ENCODE measurements at places on chromosomes 4 and X.

GRCh38 chrX:18649498-18649951 lies 22.4 kb downstream of the RS1 start:
- no peak for DNase-seq

DNA sequence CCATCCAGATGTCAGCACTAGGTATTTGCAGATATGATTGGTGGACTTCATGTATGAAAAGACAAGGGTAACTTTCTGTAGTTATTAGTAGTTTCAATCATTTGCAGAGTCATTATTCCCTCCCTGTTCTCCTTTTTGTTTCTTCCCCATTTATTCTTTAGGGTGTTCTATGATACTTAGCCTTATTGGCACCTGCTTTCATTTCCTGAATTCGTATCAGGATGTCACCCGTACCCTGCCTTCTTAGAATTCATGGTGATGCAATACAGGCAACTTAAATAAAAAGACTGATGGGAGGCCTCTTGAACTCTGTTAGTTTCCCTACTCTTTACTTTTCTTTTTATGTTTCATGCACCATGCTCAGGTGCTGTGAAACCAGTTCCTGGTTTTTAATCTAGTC lies 24.2 kb downstream of the MAGED1 start:
- DNase-seq: no peak

DNA sequence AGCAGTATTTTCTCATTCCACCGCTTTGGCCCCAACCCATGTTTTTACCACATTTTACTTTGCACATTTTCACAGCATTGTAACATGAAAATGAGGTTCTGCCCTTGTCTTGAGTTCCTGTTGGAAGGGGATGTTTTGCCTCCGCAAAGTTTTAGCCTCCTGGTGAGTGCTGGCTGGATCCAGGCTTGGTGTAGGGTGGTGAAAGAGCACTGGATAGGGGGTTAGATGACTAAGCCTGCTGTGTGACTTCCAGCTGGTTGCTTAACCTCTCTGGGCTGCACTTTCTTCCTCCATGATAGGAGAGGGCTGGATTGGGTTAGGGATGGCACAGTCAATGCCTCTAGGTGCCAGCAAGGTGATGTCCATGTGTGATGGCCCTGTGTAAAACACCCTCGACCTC lies 28.9 kb downstream of the CYTL1 start:
- no peak for DNase-seq

- DNase-seq: no peak
Observed at GRCh38 chr4:113026556-113026955, 22.9 kb upstream of the ANK2 start.

DNA sequence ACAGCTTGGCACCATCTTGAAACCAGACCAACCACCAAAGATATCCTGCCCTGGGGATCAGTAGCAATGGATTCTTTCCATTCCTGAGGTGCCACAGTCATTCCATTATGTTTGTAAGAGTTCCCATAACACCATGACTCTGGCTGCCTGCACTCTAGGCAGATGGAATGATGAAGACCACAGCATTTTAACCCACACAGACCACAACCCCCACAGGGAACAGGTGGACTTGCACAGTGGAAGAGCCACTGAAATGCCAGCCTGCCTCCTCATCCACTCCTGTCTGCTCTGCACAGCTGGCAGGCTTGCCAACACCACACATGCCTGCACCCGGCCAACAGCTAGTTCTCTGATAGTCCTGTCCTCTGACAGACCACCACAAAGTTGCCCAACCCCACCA lies 2362.2 kb upstream of the AGA start:
- DNase-seq: no peak

DNA sequence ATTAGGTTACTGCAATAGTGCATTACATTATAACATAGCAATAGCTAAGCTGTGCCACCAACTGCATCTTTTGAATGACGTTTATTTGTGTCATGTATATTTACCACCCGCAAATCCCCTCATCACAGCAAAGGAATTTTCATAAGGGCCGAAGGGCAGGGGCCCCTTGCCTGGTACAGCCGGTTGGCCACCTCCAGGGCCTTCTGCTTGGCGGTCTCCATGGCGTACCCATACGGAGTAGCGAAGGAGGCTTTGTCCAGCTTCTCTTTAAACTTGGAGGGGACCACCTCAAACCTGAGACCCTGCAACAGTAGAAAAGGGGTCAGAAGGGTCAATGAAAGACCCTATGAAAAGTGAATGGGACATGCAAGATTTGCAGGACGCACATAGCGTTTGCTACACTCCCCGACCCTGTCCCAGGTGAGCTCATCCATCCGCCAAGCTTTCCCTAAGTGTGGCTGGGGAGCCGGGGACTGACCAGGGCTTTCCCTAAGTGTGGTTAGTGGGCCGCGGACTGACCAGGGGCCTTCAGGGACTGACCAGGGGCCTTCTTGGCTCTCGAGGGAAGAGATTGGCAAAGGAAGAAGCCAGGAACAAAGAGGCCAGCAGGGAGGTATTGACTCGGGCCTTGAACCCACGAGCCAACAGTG lies 10.6 kb downstream of the ASMTL start:
- DNase-seq: no peak

DNA sequence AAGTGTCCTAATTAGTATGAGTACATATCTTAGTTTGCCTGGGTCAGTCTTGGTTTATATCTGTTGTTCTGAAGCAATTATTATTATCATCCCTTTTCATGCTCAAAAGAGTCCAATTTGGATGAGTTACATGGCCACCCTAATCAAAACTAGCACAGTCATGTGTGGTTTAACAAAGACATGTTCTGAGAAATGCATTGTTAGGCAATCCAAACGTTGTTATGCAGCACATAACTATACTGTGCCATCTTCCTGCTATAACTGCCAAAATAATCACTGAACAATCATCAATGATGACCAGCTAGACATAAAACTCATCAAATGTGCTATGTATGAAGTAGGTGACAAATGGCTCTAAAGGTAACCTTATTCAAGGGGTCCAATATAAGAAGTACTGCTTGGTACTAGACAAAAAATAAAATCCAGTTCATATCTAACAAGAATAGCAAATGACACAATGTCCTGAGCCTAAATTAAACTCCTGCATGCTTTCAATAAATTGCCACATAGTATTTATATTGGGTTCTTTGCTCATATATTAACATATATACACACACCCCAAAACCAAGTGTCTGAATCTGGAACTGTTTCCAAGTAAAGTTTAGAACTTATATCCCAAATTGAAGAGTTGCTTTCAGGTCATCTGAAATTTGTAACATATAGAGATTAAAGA lies 41.9 kb downstream of the CNOT6L start:
- no peak for DNase-seq

DNA sequence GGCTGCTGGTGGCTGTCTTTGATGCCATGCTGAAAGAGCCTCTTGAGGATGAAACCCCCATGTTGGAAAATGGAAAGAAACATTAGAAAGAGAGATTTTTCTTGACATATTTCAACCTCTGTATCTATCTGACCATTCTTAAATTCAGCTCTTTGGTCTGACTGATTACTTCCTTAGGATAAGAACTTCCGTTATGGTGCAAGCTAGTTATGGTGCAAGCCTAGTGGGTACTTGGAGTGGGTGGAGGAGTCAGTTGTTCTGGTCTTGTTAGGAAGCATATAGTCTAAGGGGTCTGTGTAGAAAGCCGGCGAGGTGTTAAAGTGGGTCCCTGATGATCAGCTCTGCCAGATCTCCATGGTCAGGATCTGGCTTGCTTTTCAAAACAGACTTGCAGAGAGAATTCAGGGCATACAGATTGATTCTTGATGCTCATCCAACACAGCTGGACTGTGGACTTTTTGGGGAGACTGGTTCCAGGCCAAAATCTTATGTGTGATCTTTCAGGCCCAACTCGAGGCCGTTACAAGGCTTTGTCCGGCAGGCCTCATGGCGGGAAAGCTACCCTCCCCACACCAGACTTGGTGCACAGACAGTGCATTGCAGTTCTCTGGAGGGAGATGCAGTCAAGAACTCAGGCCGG lies 82.8 kb upstream of the BOD1L1 start:
- no peak for DNase-seq

DNA sequence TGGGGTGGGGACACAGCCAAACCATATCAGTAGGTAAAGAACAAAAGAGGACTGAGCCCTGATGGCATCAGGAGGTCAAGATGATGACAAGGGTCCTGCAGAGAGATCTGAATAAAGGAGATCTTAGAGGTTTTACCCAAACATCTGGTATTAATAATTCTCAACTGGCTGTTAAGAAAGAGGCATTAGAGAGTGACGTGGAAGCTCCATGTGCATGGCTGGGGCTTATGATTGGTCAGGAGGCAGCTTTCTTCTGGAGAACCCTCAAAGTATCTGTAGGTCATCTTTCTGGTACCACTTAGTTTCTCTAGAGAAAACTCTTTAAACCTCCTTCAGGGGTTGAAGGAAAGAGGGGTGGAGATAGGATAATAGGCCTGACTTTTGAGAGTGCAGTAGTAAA lies 18.7 kb downstream of the MGST2 start:
- no peak for DNase-seq

GRCh38 chr4:150336676-150337412 lies 245.1 kb upstream of the MAB21L2 start:
- DNase-seq: no peak

DNA sequence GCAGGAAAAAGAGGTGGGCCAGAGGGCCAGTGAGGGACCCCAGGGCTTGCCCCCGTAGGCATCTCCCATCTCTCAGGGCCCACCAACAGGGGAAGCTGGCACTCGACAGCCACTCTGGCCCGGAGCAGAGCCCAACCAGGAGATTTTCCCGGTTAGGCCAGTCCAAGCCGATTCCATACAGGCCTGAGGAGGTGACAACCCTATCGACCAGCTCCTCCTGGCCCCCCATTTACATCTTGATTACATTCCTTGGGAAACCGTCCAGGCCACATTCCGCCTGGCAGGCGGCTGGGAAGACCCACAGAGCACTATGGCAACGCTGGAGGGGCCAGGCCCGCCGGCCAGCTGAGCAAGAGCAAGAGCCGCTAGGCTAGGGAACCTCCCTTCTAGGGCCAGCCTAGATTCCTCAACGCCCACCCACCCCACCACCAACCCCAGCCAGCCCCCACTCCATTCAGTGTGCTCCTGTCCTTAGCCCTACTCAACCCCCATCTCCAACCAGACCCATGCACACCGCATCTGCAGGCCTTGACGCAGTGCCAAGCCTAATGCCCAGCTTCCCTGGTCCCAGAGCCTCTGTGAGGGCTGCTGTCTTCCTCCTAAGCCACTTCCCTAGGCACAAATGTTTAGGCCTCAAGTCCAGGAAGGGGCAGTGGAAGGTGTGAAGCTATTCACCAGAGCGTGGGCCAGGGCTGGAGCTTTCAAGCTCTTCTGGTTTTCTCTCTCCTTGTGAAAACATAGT lies 161.2 kb downstream of the EFNB1 start:
- no peak for DNase-seq

DNA sequence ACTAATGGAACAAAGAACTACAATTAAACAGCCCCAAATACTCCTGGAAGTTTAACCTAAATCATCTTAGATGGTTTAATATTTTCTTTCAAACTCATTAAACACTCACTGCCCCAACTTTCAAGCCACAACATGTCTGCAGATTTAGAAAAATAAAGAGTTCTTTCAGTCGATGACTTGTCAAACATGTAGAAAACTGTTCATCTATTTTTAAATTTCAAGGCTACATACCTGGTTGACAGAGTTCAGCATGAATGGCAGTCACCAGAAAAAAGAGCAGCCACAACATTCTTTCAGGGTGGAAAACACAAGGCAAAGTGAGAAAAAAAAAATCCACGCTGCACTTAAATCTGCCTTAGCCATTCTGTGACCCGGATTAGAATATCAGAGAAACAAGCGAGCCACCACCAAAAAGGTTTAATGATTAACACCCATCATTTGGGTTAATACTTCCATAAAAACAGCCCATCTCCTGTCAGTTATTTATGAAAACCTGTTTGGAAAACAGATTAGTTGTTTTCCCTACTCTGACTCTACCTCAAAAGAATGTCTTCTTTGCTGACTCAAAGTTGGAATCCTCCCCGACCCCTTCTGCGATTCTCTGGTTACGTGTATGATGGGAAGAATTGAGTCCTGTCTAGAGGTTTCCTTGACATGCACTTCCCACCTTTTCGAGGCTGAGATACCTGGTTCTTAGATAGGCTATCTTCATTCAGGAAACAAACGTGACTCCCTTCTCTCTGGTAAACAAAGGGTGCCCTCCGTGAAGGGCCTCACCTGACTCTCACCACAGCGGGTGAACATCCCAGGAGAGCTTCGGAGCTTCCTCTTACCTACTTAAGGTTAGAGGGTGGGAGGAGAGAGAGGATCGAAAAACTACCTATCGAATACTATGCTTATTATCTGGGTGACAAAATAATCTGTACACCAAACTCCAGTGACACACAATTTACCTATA lies at the start of gene CLTRN:
TSS of gene CLTRN (minus strand) at position 319 of the 958 bp plus-strand sequence. CDS start at position 289, 30 bp downstream.
- no peak for DNase-seq

DNA sequence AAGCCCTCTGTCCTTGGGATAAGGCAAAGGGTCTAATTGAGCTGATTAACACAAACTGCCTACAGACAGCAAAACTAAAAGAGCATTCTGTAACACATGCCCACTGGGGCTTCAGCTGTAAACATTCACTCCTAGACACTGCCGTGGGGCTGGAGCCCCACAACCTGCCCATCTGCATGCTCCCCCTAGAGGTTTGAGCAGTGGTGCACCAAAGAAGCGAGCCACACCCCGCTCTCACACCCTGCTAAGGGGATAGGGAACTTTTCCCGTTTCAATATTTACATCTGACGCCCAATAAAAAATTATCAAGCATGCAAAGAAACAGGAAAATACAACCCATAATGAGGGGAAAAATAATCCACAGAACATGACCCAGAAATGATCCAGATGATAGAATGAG lies 46.9 kb upstream of the HSD17B10 start:
- DNase-seq: no peak

DNA sequence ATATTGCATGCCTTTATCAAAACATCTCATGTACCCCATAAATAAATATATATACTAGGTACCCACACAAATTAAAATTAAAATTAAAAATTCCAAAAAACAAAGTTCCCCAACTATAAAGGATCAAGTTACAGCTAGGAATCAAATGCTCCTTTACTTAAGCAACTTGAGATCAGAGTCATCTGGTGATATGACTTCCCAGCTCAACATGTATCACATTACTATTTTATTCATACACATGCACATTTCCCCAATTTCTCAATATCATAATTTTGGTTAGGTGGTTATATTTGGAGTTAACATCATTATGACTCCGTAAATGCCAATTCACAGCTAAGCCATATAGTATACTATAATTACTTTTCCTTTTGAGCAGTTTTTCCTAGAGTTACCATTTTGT lies 60.9 kb downstream of the CLOCK start:
- no peak for DNase-seq

Data from effector CD4-positive, alpha-beta T cell (primary cell).